ENCODE measurements at places on chromosomes 7 and 10.

DNA sequence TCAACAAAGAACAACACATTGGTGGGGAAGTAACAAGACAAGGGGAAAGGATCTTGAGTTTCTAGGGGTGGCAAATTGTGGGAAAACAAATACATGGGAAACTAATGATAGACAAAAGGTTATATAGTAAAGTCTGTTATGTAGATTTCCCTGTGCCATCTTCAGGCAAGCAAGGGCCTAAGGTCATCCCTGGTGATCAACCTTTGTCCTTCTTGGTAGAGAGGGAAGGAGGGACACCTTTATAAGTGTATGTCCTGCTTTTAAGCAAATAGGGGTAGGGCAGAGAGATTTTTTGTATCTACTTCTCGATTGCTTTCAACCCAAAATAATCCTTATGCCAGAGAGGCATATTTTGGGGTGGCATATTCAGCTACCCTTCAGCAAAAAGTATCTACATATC is 11.8 kb upstream of the ACTA2 start:
- ATAC-seq: no peak

- no peak for ATAC-seq
Observed at GRCh38 chr7:21912931-21913780, 32.5 kb downstream of the CDCA7L start.

DNA sequence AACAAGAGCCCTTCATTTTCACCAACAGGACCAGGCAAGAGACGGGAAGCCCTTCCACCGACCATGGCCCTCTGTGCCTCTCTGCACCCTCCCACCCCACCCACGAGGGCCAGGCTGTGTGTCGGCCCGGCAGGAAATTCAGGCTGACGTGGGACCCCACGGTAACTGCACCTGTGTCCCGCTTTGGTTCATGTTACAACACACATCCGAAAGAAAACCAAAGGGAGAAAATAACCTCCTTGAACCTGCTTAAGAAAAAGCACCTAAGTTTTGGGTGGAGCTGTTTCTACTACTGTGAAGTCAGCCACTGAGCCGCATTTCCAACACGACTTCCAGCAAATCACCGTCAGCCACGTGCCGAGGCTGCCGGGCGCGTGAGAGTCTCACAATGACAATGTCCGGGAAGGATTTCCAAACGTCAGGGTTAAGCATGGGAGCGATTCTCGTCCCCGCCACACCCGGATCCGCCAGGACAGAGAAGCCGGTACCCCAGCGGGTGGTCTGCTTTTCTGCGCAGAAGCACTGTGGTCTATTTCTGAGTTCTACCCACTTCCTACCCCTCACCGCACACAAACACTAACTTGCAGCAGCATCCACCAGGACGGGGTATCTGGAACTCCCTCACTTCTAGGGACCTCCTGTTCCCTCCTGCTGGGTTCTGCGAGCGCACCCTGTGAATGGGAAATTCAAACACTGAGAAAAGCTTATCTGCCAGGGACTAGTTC is 36.6 kb downstream of the AMZ1 start:
- ATAC-seq: no peak

- peak; percentile 1 for ATAC-seq
Observed at GRCh38 chr10:59905066-59905730, 1.2 kb downstream of the CCDC6 start.

DNA sequence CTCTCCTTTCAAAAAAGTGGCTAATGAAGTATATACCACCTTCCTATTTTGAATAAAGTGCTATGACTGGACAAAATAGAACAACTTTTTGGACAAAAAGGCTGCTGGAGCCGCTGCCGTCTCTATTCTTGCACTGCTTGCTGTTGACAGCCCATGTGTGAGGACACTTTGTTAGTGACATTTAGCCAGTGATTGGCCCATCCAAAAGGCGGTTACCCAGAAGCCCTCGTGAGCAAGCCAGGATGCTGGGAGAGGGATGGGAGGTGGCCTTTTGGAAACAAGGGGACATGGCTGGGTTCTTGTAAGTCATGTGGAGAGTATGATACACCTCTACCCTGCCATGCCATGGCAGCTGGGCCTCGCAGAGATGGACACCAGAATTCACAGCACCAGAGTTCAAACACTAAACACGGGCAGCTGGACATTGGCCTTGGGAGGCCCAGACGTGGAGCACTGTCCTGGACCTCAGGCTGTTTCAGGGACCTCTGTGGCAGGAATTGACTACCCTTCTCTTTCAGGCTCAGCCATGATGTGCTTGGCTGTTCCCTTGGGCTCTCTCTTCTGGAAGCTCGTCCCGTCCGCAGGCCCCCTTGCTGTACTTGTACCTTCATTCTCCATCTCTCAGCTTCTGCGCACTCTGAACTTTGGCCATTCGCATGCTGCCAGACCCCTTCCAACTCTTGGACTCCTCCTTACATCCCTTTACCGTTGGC is 118.3 kb downstream of the TCF7L2 start:
- no peak for ATAC-seq

All from motor neuron (in vitro differentiated cells).